ENCODE measurements at places on chromosomes 5 and 9.

DNA sequence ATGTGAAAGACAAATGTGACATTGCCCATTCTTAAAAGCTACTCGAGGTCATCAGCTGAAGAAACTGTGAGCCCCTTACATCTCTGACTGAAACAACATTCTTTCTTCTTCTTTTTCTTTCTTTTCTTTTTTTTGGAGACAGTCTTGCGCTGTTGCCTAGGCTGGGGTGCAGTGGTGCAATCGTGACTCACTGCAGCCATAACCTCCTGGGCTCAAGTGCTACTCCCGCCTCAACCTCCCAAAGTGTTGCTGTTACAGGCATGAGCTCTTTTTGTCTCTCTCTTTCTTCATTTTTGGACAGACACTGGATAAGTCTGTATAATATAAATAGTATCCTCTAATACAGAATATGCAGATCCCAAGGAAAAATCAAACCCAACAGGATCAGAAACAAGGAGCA, 263.7 kb upstream of the KLF9 start:
- DNase-seq: no peak

- DNase-seq: no peak
Observed at GRCh38 chr5:150729859-150730258, 29.0 kb downstream of the DCTN4 start.

GRCh38 chr9:114431003-114431402, 43.2 kb upstream of the AKNA start:
- DNase-seq: no peak

DNA sequence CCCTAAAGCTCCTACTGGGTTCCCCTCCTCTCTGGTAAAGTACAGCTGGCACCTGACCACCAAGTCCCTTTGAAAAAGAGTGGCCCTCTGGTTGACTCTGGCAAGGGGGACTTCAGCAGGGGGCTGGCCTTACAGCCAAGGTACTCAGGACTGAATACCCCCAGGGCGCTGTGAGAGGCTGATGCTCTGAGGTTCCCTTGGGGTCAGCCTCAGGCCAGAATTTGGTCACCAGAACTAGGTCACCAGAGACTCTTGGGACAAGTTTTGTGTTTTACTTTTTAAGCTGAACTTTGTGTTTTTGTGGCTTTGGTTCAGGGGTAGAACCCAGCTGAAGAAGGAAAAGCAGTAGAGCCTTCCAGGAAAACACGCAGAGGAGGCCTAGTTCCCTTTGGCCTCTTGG, 23.3 kb upstream of the SMU1 start:
- DNase-seq: no peak

GRCh38 chr9:90097237-90097636, 492.4 kb downstream of the GADD45G start:
- DNase-seq: no peak

DNA sequence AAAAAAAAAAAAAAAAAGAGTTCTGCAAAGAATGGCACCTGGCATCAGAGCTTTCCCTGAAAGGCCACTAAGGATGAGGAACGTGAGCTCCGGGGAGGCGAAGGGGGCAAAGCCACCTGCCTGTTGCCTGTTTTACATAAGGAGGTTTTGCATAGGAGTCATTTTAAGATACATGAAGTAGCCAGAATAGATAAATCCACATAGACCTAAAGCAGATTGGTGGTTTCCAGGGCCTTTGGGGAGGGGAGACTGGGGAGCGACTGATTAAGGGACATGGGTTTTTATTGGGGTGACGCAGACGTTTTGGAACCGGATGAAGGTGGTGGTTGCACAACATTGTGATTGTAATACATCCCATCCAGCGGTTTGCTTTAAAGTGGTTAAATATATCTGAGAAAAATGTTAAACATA, 7.1 kb downstream of the NEK6 start:
- DNase-seq: no peak

- DNase-seq: no peak
Observed at GRCh38 chr9:40928803-40929487, 199.5 kb downstream of the FOXD4L6 start.

DNA sequence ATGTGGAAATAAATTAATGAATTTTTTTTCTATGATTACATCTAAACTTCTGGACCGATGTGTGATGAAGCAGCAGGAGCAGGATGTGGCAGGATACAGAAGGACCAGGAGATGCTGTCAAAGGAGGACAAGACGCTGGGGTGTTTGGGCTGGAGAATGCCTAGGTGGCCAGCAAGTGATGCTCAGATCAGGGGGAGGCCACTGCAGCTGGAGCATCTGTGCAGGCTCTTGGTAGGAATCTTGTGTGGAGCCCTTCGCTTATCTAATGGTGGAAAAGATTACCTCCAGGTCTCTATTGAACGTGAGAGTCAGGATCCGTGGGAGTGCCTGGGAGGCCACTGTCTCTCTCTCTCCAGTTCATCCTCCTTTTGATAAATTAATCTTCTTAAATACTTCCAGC, 79.8 kb downstream of the MRPL36 start:
- no peak for DNase-seq

DNA sequence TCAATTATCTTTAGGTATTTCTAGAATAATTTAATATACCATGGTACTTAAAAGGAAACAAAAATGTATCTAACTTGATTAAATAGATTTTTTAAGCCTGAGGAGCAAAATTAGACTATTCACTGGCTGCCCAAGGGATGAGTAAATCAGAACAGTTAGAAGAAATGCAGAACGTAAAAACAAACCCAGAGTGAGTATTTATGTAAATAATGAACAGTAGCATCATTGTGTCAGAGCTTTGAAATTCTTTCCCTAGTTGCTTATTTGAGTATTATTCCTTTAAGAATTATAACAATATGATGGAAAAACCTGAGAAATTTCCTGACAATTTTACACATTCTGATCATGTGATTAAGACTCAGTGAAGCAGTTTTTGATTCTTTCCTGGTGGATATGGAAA, 200.9 kb downstream of the GDNF start:
- DNase-seq: no peak

- DNase-seq: peak; percentile 84
Observed at GRCh38 chr5:147509710-147510651, at the start of gene DPYSL3. DPYSL3 (minus strand) TSS chr5:147510068; CDS start chr5:147509858, 210 bp downstream.

GRCh38 chr9:120477534-120478001, 102.4 kb downstream of the CDK5RAP2 start:
- peak; percentile 7 for DNase-seq

DNA sequence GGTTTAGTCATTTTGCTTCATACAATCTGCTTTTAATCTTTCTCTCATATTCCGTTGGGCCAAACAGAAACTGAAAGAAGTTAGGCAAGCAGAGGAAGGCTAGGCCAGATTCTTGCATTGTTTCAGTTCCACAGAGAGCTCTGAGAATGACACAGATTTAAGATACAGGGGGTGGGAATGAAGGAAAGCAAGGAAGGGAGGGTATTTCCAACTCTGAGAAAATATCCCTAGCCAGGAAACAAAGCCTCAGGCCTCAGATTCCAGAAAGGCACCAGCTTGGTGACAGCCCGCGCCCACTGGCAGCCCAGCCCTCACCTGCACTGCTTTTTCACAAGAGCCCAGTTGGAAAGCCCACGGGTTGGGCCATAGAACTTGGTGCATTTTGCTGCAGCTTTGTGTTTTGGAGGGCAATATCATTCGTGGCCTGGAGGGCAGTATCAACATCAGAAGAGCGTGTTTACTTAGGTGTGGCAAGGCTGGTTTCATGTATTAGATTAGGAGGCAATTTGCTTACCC, 63.5 kb downstream of the ENC1 start:
- no peak for DNase-seq

DNA sequence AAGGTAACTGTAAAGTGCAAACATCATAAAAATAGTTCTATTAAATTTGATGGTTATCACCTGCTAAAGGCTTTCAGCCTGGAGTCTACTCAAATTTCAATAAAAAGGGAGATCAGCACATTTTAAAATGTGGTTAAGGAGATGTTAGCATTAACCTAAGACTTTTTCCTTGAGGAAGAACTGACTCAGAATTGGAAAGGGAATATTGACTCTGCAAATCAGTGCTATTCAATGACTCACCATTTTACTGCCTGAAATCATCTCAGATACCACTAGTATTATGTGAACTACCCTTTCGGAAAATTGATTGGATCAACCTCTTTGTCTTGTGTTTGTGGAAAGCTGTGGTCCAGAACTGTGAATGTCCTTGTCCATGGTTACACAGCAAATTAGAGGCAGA, 113.3 kb downstream of the ADRB2 start:
- DNase-seq: no peak

- DNase-seq: no peak
Observed at GRCh38 chr5:142364251-142365145, 39.7 kb upstream of the SPRY4 start.

GRCh38 chr9:78297672-78297961, 692 bp downstream of the PSAT1 start:
- DNase-seq: no peak

- no peak for DNase-seq
Observed at GRCh38 chr9:93406371-93406770, 45.1 kb upstream of the FAM120A start.

GRCh38 chr5:96141749-96142148, 180.1 kb upstream of the ELL2 start:
- DNase-seq: no peak

DNA sequence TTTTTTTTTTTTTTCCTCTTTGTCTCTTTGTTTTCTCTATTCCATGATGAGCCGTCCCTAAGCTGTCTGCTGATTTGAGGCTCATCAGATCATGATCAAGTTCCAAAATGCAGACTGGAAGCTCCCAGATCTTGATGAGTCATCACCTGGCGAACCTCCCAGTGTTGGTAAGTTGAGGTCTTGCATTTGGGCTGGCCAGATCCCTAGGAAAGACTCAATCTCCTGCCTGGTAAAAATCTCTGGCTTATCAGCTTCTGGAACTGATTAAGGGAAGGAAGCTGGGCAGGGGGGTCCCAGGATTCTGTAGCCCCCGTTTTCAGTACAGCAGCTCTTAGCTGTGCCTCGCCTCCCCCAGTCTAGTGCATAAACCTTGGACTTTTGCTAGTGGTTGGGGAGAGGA, 69.0 kb downstream of the TSPAN17 start:
- peak; percentile 91 for DNase-seq

DNA sequence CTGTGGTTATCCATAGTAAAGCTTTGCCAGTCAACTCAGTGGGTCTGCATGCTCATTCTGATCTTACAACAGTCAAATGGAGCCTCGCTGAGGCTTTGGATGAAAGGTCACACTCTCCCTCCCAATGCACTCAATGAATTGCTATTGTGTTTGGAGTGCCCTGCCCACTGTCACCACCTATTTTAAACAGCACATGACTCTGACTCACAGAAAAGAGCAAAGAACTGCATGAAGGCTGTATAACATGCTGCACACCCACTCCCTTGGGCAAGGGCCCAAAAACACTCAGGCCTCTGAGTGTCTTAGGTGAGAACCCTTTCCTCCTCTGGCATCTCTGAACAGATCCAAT, 118.7 kb upstream of the CCDC112 start:
- no peak for DNase-seq

GRCh38 chr5:125484272-125484741, 737.9 kb upstream of the ZNF608 start:
- no peak for DNase-seq

GRCh38 chr5:455806-456205, 12.8 kb downstream of the EXOC3 start:
- no peak for DNase-seq

DNA sequence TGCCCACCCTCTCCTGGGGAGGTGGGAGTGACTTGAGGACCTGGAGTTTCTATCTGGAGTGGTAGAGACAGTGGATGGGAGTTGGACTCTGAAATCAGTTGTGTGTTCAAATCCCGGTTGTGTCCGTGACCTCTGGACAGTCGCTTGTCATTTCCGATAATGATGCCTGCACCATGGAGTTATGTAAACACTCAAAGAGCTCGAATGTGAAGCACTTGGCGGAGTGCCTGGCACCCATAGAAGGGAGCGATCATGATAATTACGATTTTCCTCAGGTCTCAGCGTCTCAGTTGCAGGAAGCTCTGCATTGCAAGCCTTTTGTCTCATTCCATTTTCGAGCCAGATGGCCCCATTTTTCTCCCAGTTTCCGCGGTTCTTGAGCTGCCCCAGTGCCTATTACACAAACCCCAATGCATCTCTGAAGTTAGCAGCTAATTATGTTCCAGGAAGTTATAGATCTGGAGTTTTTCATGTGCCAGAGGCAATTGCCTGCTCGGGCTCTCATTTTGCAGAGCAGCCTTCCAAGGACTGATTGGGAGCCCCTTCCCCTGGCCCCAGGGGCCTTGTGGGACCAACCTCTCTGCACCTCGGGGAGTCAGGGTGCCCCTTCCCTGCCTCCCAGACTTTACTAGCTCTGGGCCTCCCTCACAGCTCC, 175.5 kb upstream of the MVB12B start:
- DNase-seq: no peak

DNA sequence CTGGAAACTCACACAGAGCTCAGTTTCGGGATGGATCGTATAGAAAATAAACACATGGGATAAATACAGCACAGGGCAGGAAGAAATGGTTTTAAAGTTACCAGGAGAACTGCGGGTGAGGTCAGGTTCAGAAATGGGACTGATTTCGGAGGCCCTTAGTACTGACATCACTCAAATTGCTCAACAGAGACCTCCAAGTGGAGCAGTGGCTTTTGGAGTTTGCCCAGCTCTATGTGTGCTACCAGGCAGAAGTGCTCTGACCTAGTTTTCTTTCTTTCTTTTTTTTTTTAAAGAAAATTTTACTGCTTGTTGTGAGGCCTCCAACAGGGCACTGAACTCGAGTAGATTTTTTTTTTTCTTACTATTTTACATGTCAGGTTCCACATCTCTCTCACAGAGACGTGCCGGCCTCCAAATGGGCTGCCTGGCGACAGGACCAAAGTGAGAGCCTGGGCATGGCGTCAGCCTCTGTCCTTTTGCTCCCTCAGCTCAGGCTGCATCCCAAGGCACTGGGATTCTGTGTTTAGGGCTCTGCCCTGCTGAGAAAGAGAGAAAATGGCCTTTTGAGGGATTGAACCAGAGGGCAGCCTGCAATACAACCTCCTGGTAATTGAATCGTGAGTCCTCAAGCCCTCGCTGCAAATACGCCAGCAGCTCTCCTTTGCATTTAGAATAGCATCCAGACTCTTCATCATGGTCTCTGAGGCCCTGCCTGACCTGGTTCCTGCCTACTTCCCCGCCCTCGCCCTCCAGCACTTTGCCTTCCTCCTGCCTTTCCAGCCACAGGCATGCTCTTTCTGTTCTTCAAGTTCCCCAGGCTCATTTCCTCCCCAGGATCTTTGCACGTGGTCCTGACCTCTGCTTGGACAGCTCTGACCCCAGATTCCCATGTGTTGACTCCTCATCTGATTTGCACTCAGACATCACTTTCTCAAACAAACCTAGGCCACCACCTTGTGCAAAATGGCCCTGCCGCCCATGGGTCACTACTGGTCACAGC, 173.5 kb downstream of the FGF1 start:
- no peak for DNase-seq
